ENCODE measurements at places on chromosomes 12 and 14.

DNA sequence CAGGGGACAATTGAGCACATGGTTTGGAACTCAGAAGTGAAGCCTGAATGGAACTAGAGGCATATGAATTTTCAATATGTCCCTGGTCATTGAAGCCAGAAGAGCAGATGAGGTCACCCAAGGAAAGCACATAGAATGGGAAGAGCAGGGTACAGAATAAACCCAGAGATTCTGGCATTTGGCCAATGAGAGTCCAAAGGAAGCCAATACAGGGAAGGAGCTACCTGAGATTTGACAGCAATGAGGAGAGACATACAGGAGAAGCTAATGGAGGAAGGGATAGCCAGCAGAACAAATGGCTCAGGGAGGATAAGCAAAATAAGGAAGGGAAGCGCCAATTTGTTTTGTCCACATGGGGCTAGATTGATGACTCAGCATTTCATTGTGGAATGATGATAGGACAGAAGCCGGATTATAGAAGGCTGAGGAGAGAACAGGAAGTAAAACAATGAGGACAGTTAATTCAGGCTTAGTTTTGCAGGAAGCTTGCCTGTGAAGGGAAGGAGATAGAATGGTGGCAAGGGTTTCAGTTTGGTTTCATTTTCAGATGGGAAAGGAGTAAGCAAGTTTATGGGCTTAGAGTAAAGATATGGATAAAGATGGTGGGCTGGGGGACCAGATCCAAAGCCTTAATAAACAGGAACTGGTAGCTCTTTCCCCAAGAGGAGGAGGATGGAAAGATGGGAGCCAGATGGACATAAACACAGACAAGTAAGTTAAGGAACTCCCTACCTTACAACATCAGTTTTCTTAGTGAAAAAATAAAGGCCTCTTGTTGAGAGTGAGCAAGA, 3.2 kb upstream of the SPTSSA start:
- DNase-seq, result peak; percentile 35

GRCh38 chr12:31728917-31729640, at the start of gene AMN1:
AMN1 (minus strand) TSS chr12:31729021; CDS start chr12:31729008, 13 bp downstream.
- DNase-seq, result peak; percentile 98

DNA sequence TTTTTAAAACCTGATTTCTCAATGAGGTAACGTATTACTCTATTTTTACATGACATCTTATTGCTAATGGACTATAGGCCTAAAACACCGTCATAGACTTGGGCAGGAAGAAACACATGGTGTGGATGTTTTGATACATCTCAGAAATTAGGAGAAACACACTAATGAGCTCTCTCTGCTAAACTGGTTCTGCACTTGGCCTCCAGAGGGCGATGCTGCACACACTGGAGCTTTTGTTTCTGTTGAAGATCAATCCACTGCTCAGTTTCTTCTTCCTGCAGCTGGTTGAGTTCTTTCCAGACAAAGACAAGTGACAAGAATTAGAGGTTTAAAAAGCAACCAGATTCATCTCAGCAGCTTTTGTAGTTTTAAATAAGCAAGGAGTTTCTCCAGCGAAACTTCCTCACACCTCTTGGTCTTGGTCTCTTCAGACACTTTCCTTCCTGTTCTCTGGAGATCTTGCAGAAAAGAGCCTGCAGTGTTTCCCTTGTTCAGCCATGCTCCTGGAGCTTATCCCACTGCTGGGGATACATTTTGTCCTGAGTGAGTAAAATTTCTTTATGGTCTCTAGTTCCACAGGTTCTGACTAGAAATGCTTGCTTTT, 178.5 kb upstream of the OR4E1 start:
- peak; percentile 38 for DNase-seq

GRCh38 chr12:67625004-67625403, 23.5 kb upstream of the DYRK2 start:
- DNase-seq, result no peak

- no peak for DNase-seq
Observed at GRCh38 chr14:99590746-99591555, 13.1 kb downstream of the CCDC85C start.

DNA sequence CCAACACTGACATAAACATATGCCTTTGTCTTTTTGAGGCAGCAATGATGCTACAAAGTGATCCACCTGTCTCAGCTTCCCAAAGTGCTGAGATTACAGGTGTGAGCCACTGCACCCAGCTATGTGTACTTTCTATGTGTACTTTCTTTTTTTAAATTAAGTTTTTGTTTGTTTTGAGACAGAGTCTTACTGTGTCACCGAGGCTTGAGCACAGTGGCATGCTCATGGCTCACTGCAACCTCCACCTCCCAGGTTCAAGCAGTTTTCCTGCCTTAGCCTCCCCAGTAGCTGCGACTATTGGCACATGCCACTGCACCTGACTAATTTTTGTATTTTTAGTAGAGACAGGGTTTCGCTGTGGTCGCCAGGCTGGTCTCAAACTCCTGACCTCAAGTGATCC, 172.5 kb upstream of the ALG10B start:
- DNase-seq, result no peak

- DNase-seq, result no peak
Observed at GRCh38 chr12:124694250-124694649, 126.8 kb upstream of the NCOR2 start.

GRCh38 chr14:104400355-104400754, 179.2 kb upstream of the C14orf180 start:
- DNase-seq, result no peak

- peak; percentile 61 for DNase-seq
Observed at GRCh38 chr12:32533971-32534590, 134.7 kb downstream of the FGD4 start.

GRCh38 chr14:76257111-76257803, 105.5 kb downstream of the GPATCH2L start:
- DNase-seq, result no peak

GRCh38 chr14:19801118-19801464, 2.5 kb upstream of the OR4N2 start:
- DNase-seq, result no peak

DNA sequence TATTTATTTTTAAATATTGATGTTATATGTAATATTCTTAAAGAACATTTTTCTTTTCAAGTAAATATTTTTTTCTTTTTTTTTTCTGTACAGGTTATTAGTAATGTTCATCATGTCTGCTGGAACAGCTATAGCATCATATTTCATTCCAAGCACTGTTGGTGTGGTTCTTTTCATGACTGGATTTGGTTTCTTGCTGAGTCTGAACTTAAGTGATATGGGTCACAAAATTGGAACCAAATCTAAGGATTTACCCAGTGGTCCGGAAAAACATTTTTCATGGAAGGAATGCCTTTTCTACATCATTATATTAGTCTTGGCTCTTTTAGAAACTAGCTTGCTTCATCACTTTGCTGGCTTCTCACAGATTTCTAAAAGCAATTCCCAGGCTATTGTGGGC, 23.2 kb downstream of the PCNX4 start:
- no peak for DNase-seq

DNA sequence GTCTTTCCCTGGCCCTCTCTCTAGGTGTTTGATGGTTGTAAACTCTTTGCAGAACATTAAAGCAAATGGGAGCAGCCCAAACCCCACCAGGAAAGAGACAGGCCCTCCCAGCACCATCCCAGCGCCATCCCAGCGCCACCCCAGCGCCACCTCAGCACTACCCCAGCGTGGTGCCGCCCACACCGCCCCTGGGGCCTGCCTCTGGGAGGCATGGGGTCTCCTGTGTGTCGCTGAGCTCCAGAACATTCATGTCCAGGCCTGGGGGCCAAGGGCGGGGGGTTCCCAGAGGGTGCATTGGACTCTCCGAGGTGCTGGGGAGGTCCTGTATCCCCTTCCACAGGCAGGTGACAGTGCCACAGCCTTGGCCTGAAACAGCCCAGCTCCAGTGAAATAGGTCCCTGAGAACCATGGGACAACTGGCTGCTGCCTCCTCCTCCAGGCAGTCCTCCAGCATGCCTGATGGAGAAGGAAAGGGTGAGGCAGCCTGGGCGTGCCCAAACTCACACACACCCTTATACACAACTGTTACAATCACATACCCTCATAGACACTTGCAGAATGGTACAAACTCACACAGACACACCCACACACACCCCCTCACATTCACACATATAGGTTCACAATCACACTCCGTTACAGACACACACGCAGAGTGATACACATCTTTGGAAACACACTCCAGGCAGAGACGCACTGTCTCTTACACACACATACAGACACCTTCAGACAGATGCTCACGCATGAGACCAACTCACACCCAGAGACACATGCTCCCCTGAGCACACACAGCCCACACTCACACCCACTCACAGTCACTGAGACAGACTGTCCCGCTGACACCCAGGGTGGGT, 44.4 kb upstream of the NCOR2 start:
- DNase-seq, result no peak

DNA sequence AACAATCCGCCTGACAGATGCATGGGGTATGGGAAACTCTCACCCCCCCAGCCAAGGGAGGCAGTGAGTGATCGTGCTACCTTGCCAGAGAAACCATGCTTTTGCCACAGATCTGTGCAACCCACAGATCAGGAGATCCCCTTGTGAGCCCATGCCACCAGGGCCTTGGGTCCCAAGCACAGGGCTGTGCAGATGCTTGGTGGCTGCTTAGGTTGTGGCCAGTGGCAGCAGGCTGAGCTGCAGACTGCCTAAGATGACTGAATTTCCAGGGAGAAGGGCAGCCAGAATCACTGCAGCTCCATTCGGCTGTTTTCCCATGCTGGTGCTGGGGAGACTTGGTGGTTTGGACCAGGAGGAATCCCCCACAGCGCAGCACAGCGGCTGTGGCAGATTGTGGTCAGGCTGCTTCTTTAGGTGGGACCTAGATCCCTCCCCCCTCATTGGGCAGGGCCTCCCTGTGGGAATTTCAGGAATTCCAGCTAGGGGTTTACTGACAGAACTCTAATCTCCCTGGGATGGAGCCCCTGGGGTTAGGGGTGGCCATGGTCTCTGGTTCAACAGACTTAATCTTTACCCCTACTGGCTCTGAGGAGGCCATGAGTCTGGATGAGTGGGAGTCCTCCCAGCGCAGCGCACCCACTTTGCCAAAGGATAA, 264.6 kb upstream of the DAAM1 start:
- DNase-seq, result no peak

DNA sequence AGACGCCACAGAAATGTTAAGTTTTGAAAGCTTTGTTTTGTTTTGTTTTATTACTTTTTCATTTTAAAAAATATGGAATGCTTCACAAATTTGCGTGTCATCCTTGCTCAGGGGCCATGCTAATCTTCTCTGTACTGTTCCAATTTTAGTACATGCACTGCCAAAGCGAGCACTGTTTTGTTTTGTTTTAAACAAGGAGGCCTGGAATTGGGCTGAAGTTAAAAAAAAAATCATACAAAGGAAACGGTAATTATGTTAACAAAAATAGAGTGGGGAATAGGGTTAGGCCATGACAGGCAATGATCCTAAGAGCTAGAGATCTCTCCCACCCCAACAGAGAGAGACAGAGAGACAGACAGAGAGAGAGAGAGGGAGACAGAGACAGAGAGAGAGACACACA, 57.0 kb downstream of the ZFP36L1 start:
- DNase-seq, result no peak

DNA sequence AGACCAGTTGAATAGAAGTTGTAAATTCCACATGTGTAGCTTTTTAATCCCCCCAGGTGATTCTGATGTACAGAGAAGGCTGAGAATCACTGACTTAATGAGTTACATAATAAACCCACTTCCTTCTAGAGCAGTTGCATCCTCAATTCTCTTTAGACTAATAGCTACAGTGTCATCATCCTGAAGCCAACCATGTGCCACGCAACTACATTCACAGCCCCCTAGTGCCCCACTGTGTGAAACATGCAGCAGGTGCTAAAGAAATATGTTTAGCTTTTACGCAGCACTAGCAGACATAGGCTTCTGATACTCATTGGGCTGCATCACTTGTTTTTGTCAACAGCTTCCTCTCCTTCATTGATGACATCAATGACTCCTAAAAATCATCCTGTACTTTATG, 1168.3 kb downstream of the BCL11B start:
- no peak for DNase-seq
